Eye (tissue), 1 donor: ENCODE measurements at places on chromosomes 6 and 20.

GRCh38 chr6:36136034-36136433 lies 5.7 kb downstream of the MAPK13 start:
- DNase-seq, result no peak

- peak; percentile 89 for DNase-seq
Measured at GRCh38 chr6:75296811-75297779, 12.5 kb upstream of the TMEM30A start.

GRCh38 chr6:71533939-71534379 lies 245.3 kb downstream of the OGFRL1 start:
- peak; percentile 64 for DNase-seq

GRCh38 chr20:15930311-15931305 lies 642.6 kb downstream of the KIF16B start:
- peak; percentile 75 for DNase-seq

GRCh38 chr20:63620991-63621390 lies 5.9 kb downstream of the GMEB2 start:
- no peak for DNase-seq

GRCh38 chr6:163710532-163711470 lies 296.3 kb downstream of the QKI start:
- no peak for DNase-seq

DNA sequence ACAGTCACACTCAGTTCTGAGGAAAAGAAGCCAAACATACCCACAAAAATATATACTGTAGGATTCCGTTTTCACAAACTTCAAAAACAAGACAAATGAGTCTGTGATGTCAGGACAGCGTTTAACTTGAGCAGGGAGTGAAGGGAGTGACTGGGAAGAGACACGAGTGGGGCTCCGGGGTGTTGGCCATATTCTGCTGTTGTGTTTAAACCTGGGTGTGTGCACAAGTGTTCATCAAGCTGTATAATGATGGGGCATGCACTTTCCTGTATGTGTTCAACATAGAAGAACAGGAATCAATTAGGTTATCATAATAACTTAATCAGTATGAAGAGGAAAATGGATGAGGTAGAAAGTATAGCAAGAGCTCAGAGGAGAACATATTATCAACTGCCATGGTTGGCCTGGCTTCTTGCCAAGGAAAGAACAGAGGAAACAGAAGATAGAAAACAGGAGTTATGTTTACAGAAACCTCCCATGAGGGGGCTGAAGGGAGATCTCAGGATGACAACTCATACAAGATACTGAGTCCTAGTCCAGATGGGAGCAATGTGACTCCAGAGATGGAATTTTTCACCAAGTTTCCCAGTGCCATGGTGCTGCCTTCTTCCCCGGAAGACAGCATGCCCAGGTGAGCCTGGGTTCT lies 15.1 kb upstream of the AFDN start:
- no peak for DNase-seq

DNA sequence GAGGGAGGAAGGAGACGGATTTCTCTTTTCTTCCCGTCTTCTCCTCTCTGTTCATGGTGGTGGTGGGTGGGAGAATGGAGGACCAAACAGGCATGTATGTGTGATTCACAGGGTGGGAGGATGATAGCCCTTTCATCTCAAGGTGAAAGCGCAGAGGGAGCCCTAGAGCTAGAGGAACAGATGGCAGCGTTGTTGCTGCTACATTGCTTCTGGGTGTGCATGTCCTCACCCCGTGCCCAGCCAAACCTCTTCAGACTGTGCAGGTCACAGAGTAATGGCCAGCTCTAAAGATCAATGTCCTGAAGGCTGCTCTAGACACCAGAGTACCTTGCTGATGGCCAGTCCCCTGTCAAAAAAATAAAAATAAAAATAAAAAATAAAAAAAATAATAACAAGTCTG lies 301.8 kb downstream of the TBC1D7 start:
- peak; percentile 34 for DNase-seq

- no peak for DNase-seq
Measured at GRCh38 chr6:24566020-24566767, 71.4 kb downstream of the ALDH5A1 start.

GRCh38 chr6:11538819-11539468 lies 1.4 kb downstream of the TMEM170B start:
- no peak for DNase-seq

DNA sequence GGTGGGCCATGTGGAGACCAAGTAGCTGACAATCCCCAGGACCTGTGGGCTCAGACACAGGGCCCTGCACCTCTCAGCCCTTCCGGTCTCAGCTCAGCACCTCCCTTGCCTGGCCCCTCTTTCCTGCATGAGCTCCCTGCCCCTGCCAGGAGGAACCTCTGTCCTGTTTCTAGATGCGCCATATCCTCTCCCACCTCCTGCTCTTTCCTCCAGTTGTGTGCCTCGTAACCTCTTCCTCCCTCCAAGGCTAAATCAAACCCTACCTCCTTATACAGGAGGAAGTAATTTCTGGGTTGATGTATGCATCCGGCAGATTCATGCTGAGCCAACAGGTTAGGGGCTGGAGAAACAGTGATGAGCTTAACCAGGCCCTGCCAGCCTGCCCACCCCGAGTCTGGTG lies 30.9 kb downstream of the ITPR3 start:
- no peak for DNase-seq

DNA sequence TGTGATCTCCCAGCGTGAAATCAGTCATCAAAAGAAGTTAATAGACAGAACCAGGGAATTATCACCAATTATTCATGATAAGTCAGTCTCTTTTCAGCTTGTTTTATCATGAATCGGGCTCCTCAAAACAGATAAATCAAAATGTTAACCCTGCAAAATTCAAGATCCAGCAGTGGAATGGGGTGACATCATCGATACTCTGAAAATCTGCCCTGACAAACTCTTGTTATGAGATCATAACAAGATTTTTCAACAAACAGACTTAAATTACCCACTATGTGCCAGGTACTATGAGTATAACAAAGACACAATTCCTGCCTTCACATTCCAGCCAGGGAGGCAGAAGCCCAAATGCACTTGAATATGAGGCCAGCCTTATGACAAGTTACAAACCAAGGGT lies 64.4 kb downstream of the PTPRK start:
- DNase-seq, result no peak

GRCh38 chr20:41229259-41229658 lies 88.3 kb downstream of the ZHX3 start:
- DNase-seq, result no peak

- no peak for DNase-seq
Measured at GRCh38 chr6:165944002-165944466, 223.6 kb downstream of the TBXT start.
